ENCODE measurements at places on chromosomes 13 and 19. TPM values are rescaled to one million over a fixed set of nuclear protein-coding genes. Genes with fewer than 3 reads are reported as not detected.

DNA sequence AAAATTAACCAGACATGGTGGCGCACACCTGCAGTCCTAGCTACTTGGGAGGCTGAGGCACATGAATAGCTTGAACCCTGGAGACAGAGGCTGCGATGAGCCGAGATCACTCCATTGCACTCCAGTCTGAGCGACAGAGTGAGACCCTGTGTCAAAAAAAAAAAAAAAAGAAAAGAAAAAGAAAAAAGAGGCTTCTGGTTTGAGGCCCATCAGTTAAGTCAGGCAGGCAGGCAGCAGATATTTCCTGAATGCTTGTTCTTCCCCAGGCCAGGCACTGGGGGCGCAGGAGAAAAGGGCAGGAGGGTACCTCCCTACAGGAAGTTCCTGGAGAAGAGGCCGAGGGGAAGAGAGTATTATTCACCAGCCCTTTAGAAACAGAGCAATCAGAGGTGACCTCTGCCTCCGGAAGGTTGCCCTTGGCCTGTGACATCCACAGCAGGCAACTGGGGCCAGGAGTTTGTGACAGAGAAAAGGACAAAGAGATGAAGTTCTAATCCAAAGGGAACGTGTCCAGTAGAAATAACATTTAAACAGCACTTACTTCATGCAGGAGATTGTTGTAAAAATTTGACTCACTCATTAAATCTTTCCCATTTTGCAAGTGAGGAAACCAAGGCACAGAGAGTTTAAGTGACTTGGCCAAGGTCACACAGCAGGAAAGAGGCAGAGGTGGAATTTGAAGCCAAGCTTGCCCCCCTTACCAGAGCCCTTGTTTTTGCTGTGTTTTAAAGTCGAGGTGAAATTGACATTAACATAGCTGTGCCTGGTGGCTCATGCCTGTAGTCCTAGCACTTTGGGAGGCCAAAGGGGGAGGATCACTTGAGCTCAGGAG lies 4.3 kb upstream of the RLN3 start:
- peak; percentile 54 for DNase-seq

DNA sequence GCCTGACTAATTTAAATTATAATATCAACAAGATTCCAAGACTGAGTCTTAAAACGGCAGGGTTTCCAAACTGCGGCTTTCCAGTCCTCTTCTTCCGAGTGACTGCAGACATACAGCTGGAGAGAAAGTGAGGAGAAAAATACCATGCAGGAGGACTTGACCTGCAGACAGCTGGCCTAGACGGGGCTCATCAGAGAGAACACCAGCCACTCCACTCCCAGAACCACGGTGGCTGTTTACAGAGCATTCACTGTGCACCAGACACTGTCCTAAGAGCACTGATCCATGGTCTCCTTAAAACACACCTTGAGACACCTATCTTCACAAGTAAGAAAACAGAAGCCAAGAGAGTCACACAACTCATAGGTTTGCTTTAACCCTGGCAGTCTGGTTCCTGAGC lies 152.7 kb downstream of the MIPEP start:
- DNase-seq: no peak

GRCh38 chr19:47158367-47158791 lies 27.7 kb downstream of the SAE1 start:
- DNase-seq: no peak

- DNase-seq: no peak
Measured at GRCh38 chr13:84973661-84974060, 825.6 kb downstream of the SLITRK6 start.

DNA sequence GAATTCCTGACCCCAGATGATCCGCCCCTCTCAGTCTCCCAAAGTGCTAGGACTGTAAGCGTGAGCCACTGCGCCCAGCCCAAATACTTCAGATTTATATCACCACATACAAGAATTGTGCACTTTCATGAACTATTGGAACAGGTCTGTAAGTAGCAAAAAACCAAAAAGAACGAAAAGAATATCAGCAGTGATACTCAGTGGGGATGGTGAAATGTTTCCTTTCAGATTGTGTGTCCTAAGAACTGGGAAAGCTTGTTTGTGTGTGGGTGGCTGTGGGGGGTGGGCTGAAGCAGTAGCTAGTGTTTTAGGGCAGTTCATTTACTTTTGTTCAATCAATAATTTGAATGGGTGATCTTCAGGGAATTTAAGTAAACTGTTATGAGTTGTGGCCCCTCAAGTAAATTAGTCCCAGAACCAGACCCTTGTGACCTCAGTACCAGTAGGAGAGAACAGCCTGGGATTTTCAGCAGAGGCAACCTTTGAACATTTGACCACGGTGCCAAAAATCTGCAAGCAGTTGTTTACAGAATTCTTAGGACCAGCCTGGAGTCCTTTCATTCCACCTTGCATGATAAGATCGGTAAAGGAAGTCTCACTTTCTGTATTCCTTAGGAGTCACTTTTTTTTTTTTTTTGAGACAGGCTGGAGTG lies 106.6 kb downstream of the LRCH1 start:
- DNase-seq: no peak

DNA sequence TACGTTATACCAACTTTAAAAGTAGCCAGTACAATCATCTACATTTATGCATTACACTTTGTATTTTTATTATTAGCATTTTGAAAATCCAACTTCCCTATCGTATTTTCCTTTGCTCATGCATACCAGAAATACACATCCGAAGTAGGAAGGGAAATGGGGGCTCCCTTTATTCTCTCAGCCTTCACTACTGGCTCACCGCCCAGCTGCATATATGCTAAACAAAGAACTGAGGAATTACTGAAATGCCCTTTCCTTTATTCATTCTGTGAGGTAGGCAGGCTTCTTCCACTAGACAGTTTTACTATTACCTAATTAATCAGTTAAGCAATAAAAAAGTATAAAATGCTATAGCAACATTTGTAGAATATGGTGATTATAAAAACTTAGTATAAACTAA lies 291.6 kb downstream of the KLF12 start:
- DNase-seq: peak; percentile 34

GRCh38 chr19:6064336-6065073 lies 45.8 kb downstream of the RFX2 start:
- DNase-seq: no peak

DNA sequence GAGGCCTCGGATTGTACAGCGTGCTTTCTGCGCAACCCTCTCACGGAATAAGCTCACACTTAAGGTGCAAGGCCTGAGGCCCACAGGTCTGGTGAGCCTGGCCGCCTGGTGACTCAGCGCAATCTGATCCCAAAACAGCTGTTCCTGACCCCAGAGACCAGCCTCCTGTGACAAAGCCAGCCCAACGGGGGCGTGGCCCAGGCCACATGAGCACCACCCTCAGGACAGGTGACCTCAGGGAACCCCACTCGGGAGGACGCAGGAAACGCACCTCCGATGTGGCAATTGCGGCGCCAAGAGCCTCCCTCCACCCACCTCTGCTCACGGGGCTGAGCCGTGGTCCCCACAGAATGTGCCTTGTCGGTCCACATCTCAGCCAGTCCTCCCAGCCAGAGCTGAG lies 26.4 kb downstream of the GRTP1 start:
- DNase-seq: no peak

GRCh38 chr13:84931264-84931663 lies 868.0 kb downstream of the SLITRK6 start:
- DNase-seq: no peak

GRCh38 chr19:31340042-31341025 lies 8.9 kb downstream of the TSHZ3 start:
- peak; percentile 59 for DNase-seq

- DNase-seq: peak; percentile 69
Measured at GRCh38 chr19:51698296-51698695, 5.2 kb downstream of the SPACA6 start.

GRCh38 chr13:41065078-41065477 lies 3.8 kb downstream of the WBP4 start:
- peak; percentile 80 for DNase-seq

DNA sequence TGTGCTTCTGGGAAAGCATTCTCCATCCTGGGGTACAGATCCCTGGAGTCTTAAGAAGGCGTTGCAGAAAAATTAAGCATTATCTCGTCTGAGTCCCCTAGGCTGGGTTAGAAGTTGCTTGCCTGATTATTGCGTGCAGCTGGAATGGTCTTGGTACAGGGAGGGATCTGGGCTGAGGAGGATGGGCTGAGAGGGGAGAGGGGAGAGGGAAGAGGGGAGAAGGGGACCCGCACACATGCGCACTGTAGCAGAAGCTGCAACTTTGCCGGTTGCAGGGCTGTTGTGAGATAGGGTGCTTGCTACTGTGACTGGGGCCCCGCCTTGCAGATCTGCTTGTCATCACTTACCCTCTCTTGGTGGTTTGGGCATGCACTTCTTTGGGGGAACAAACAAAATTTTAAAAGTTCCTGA lies 316.8 kb downstream of the DLEU7 start:
- DNase-seq: no peak

DNA sequence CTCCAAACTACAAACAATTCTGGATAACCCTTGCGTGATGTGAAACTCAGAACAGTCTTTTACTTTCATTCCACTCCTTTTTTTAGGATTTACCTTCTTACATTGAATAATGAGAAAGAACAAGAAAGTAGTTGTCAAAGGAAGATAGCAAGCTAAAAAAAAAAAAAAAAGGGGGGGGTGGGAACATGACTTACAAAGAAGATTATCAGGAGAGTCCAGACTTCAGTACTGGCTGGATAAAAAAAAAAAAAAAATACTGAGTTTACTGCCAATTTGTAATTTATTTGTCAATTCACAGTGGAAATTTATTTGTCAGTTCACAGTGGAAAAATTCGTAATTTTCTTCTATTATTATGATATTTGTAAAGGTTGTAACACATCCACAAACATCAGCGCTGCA lies 792.4 kb upstream of the SLITRK5 start:
- no peak for DNase-seq

- peak; percentile 57 for DNase-seq
Measured at GRCh38 chr13:37074703-37075102, 15.2 kb upstream of the SUPT20H start.

- no peak for DNase-seq
Measured at GRCh38 chr19:45130888-45131615, 29.7 kb downstream of the NKPD1 start.

DNA sequence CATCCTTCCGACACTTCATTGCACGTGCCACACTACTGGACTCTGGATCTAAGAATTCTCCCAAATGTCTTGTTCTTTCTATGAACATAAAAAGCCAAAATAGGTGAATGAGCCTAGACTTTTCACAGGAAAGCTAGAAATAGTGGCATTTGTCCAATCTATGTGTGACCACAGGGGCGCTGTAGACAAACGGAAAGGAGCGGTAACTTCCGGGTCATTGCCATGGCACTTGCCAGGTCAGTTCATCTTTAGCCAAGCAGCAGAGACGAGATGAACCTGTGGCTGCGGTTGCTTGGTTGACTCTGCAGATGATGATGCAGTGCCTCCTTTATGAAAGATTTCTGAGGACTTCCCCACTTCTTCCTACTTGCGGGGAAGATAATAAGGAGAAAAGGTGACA lies 65.6 kb downstream of the ADGRE1 start:
- DNase-seq: no peak

- DNase-seq: no peak
Measured at GRCh38 chr19:20162821-20163220, 4.2 kb upstream of the ZNF486 start.

DNA sequence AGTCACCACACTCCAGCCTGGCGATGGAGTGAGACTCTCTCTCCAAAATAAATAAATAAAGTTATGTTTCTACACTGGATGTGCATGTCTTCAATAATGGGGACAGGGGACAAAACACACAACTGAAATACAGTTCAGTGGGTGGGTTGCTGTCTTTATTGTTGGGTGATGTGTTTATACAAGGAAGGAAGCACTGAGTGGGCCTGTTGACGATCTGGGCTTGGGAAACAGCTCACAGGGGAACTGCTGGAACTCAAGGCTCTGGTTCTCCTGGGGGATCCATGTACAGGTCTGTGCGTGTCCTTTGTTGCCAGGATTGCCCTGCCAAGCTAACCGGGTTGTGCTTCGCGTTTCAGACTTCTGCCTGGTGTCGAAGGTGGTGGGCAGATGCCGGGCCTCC lies 18.9 kb downstream of the SPINT2 start:
- DNase-seq: no peak

DNA sequence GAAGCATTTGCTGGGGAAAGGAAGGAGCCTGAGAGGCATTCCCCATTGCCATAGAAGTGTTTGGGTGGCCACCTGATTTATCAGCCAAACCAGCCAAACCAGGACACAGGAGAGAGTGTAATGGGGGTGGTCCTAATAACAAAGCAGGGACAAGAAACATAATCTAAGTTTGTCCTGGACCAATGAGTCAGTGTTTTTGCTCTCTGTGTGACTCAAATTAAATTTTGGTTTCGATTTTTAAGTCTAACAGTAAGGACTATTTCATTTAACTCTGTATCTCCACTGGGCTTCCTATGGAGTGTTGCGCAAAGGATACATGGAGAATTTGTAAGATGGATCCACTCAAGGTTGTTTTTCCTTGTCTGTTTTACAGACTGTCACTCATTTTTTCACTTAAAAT lies 19.5 kb upstream of the TRPC4 start:
- peak; percentile 35 for DNase-seq

DNA sequence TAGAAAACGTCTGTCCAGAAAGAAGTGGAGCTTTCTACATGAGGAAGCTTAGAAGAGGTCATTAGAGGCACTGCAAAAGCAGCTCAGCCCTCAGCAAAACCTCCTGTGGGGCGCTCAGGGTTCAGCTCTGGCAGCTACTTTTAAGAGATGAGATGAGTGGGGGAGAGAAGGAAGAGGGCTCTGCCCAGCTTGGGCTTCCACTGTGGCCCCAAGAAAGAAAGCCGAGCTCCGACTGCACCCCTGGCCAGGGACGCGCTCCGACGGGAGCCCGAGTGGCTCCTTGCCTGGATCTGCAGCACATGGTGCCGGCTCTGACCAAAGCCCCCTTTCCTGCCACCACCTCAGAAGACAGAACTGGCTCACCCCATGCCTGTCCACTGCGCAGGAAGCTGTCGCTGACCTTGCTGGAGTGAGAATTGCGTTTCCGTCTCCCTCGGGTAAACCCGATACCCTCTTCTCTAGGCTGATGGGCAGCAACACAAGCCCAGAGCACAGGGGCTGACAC lies 36.4 kb downstream of the NAXD start:
- no peak for DNase-seq

- no peak for DNase-seq
Measured at GRCh38 chr13:55219538-55219937, 1921.2 kb upstream of the PRR20A start.

CADM4 gene
- 0.49 TPM for polyA plus RNA-seq

CHST8 gene
- not detected for polyA plus RNA-seq

CEACAM8 gene
- not detected for polyA plus RNA-seq

TBXA2R gene
- 1.1 TPM for polyA plus RNA-seq

ATP4B gene
- polyA plus RNA-seq: not detected

PALM3 gene
- 0.20 TPM for polyA plus RNA-seq

OR7C1 gene
- polyA plus RNA-seq: not detected

ZNF45 gene
- 11.6 TPM for polyA plus RNA-seq

C13orf42 gene
- polyA plus RNA-seq: not detected

TGFB1 gene
- polyA plus RNA-seq: 6.6 TPM

ZFP28 gene
- polyA plus RNA-seq: 7.5 TPM

ZNF653 gene
- 5.5 TPM for polyA plus RNA-seq

BEST2 gene
- polyA plus RNA-seq: not detected

HRC gene
- 0.16 TPM for polyA plus RNA-seq

MBD3L1 gene
- polyA plus RNA-seq: not detected
